Upper lobe of right lung (tissue), 1 donor: ENCODE measurements at places on chromosomes 4 and X. TPM values are rescaled to one million over a fixed set of nuclear protein-coding genes. Genes with fewer than 3 reads are reported as not detected.

Gene ASB12
- 0.32 TPM for total RNA-seq

Gene HMGN5
- total RNA-seq = 1.8 TPM

Gene FRMD7
- total RNA-seq = not detected

Gene F8A1
- 42.9 TPM for total RNA-seq

Gene ARHGAP36
- not detected for total RNA-seq

Gene CXCL10
- total RNA-seq = 3.3 TPM

Gene CXorf58
- total RNA-seq = not detected

Gene PPP1R2C
- total RNA-seq = not detected

Gene PLP1
- not detected for total RNA-seq

Gene C4orf51
- total RNA-seq = not detected

Gene LRP2BP
- total RNA-seq = 0.72 TPM

Gene GAGE12E
- total RNA-seq = not detected

Gene CBR4
- 13.6 TPM for total RNA-seq

Gene CDS1
- 25.1 TPM for total RNA-seq

Gene COX18
- 13.2 TPM for total RNA-seq

Gene TIGD2
- total RNA-seq = 5.1 TPM

Gene ACE2
- 3.4 TPM for total RNA-seq

Gene MSMO1
- total RNA-seq = 213 TPM

Gene TLR2
- total RNA-seq = 94.0 TPM

Gene PLP2
- 90.9 TPM for total RNA-seq

Gene CCDC120
- total RNA-seq = 10.8 TPM

Gene MAGED2
- 98.4 TPM for total RNA-seq

Gene GYG2
- total RNA-seq = 1.4 TPM

Gene ADGRL3
- 4.0 TPM for total RNA-seq

Gene SLC49A3
- 32.9 TPM for total RNA-seq

Gene KIAA1210
- not detected for total RNA-seq

Gene PPARGC1A
- total RNA-seq = 14.2 TPM

Gene GLUD2
- 1.6 TPM for total RNA-seq

Gene PWWP3B
- total RNA-seq = 1.1 TPM

Gene GABRG1
- not detected for total RNA-seq

Gene TMEM150C
- total RNA-seq = 5.9 TPM

Gene IGFBP7
- 661 TPM for total RNA-seq

Gene SGMS2
- total RNA-seq = 67.8 TPM

Gene TRPC5OS
- not detected for total RNA-seq

Gene CXCL11
- total RNA-seq = not detected

Gene ADH7
- total RNA-seq = not detected

Gene DCAF8L2
- total RNA-seq = not detected

Gene DOCK11
- total RNA-seq = 55.0 TPM

Gene EDA
- 5.5 TPM for total RNA-seq

Gene HMX1
- not detected for total RNA-seq

Gene BMP2K
- 45.6 TPM for total RNA-seq

Gene ASMT
- not detected for total RNA-seq

Gene OTC
- 1.7 TPM for total RNA-seq

Gene GNPDA2
- total RNA-seq = 11.3 TPM

Gene SPANXN3
- total RNA-seq = not detected

Gene CT45A2
- total RNA-seq = not detected

Gene LDB2
- total RNA-seq = 139 TPM

Gene DCX
- total RNA-seq = not detected

Gene MAMLD1
- 5.0 TPM for total RNA-seq

Gene ALAS2
- 0.78 TPM for total RNA-seq

Gene TAF7L
- total RNA-seq = not detected
